Astrocyte (in vitro differentiated cells and primary cell): ENCODE measurements at places on chromosomes 6 and 20. TPM values are rescaled to one million over a fixed set of nuclear protein-coding genes. Genes with fewer than 3 reads are reported as not detected.

CALHM5 gene
- total RNA-seq = 1.8 and 1.9 TPM in 2 replicates

CFAP61 gene
- total RNA-seq = not detected in 2 replicates

ROMO1 gene
- total RNA-seq = 185 and 201 TPM in 2 replicates

TRIM39 gene
- 18.3 and 20.7 TPM in 2 replicates for total RNA-seq

TAGAP gene
- total RNA-seq = 0.10 and 0.11 TPM in 2 replicates

SULF2 gene
- total RNA-seq = 115 and 139 TPM in 2 replicates
